T-cell (primary cell): ENCODE measurements at places on chromosomes 7 and 10. TPM values are rescaled to one million over a fixed set of nuclear protein-coding genes. Genes with fewer than 3 reads are reported as not detected.

- DNase-seq: no peak
Measured at GRCh38 chr7:40536421-40536820, 401.6 kb downstream of the SUGCT start.

- DNase-seq: no peak
Measured at GRCh38 chr7:80635533-80635932, 2.9 kb upstream of the CD36 start.

GRCh38 chr10:74575912-74576311 is 250.5 kb upstream of the KAT6B start:
- no peak for DNase-seq

Gene PRKAR2B
- 1.0 TPM for total RNA-seq

Gene ABCB4
- 2.0 TPM for total RNA-seq

DNA sequence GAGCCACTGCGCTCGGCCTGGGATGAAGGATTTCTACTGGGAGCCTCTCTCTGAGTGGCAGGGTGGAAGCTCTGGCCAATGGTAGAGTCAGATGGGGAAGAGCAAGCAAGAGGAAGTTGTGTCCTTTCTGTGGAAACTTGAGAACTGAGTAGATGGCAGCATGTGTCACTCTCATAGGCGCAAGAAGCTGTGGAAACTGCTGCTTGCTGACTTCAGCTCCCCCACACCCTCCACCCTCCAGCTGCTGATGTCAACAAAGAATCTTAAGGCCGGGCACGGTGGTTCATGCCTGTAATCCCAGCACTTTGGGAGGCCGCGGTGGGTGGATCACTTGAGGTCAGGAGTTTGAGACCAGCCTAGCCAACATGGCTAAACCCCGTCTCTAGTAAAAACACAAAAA is 39.8 kb upstream of the SRGN start:
- no peak for DNase-seq

GRCh38 chr7:123711832-123712293 is 36.9 kb downstream of the WASL start:
- no peak for DNase-seq

DNA sequence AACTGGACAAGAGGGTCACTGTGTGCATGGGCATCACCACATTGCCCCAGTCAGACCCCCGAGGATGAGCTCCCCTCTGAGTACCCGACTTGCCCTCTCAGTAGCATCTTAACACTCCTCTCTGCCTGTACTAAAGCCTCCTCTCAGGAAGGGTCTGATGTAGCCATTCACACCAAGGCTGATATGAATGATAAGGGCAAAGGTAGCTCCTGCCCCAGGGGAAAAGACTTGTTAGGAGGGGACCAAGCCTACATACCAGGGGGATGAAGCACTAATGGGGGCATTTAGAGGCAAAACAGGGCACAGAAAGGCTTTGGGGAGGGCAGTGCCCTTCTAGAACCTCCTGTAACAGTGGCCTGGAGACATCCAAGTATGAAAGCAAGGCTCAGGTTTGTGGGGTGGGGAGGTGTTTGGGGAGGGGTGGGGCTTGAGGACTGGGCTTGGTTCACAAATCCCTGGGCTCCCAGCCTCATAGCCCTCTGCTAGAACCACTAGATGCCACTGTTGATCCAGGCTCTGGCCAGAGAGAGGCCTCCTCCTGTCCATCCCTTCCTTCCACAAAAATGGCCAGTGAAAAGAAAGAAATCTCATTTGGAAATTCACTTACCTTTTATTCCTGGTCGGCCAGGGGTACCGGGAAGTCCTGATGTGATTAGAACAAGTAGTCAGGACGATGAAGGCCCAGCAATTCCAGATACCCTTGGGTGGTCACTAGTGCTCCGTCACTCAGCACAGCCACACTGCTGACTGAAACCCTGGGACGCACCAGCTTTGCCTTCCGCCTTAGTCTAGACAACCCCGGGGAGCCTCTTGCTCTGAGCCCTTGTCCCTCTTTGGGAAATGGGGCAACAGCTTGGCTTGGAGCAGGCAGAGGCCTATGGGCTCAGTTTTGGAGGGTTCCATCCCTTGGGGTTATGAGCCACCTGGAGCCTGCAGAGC is 40.3 kb downstream of the COL17A1 start:
- DNase-seq: no peak

GRCh38 chr10:110629680-110630191 is 14.4 kb upstream of the RBM20 start:
- DNase-seq: no peak
